ENCODE measurements at places on chromosomes 16 and 17.

- DNase-seq: no peak
Observed at GRCh38 chr16:86665319-86665675, 86.9 kb downstream of the FOXL1 start.

DNA sequence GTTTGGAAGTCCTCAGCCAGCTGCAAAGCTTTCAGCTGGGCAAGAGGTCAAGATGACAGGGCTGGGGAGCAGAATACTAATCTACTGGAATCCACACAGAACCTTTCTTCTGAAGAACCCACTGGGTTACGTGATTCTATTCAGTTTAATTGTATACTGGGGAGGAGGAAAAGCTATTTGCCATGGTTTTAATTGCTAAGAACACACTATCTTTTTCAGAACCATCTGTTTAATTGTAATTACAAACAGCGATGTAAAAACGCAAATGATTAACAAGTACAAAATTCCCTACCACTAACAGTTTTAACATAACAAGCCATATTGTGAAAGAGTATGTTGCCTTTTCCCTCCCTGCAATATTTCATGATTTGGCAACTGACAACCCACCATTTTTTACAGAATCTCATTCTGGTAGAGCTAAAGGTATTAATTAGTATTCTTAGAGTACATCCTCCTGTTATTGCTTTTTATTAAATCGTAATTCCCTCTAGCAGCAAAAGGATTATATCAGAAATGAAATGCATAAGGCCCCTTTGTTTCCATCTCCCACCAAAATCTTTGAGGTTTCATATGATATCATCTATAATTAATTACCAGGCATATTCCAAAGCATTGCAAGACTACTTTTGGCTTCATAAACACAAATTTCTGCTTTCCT lies 12.1 kb downstream of the HYDIN start:
- DNase-seq: no peak

DNA sequence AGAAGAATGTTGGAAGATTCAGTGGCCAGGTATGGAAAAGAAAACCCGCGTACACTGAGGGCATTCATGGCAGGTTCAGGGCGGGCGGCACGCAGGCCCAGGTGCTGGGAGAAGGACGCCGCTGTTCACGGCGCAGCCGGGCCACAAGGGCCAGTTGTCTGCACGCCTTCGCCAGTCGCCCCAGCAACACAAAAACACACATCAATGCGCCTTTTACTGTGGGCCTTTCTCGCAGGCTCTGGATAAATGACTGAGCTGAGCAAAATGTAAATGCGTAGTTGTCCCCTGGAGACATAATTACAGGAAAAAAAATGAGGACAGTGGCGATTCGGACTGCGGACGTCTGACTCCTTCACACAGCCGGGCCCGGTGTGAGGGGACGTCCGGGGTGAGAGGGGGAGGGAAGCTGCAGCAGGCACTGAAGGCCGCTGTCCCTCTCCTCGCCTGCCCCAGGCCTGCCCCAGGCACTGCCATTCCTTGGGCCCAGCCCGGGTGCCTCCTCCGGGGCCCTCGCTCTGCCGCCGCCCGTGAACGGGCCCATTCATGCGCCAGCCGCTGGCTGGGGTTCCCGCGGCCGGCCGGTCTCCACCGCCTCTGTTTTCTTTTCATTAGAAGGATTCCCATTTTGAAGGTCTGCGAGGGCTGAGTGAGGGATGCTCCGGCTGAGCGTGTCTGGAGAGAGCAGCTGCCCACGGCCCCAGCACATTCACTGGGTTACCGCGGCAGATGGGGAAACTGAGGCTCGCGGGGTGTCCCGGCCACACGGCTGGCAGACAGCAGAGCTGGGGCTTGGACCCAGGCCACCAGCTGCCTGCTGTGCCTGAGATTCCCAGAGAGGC lies 6.5 kb upstream of the ZNF469 start:
- no peak for DNase-seq

DNA sequence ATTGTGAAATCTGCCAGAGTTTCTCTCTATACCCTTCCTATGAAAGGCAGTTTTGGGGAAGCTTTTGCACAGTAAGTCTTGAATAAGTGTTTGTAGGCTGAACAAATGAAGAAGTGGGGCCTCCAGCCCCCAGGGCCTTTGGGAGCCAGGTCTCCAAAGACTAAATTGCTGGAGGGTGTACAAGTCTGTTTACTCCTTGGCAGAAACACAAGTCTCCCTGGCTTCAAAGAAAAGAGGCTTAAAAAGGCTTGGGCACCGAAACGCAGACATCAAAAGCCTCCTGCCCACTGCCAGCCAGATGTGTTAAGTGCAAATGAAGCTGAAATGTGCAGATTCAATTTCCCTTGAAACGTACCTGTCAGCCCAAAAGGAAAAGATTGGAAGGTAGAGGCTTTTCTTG lies 146.3 kb downstream of the TMEM132E start:
- DNase-seq: no peak

DNA sequence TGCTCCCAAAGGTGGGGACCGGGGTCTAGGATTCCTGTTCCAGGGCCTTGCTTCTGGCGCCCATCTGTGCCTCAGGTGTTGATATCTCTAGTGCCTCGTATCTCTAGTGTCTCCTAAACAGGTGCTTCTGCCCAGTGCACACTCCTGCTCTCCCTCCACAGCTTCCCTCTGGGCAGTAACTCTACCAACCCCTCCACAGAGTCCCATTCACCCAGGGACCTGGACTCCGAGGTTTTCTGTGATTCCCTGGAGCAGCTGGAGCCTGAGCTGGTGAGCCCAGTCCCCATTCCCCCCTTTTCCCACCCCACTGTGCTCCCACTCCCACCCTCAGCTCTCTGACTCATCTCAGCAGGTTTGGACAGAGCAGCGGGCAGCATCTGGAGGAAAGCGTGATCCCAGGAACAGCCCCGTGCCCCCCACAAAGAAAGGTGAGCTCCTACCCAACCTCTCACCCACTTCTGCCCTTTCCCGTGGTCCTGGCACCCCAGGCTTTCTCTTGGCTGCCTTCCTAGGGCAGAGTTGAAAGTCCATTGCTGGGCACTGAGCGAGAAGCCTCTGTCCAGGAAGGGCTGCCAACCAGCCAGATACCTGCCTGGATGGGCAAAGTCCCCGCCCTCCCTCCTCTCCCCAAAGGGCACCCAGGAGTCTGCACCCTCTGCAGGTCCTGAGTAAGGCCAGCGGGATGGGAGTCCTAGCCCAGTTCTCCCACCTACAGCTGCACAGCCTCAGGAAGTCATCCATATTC lies 2.2 kb downstream of the ACBD4 start:
- no peak for DNase-seq

DNA sequence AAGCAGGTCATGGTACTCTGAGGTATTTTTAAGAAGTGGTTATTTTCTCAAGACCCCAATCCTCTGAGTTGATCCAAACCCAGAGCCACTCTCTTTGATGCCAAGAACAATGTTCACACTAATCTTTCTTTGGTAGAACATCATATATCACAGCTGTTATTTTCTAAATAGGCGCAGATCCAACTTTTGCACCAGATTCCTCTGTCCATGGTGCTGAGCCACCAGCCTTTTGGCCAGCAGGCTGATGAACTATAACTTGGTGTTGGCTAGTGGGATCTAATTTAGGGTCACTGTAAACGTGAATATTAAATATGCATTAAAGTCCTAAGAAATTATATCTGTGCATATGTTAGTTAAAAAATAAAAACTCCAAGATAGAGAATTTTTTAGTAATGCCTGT lies 7.0 kb upstream of the ZKSCAN2 start:
- no peak for DNase-seq

- no peak for DNase-seq
Observed at GRCh38 chr16:51549836-51550235, 398.8 kb upstream of the SALL1 start.

GRCh38 chr17:72150632-72151460 lies 30.0 kb downstream of the SOX9 start:
- DNase-seq: no peak
